Globus pallidus (tissue), 1 donor: ENCODE measurements at places on chromosomes 5 and 9.

GRCh38 chr5:83856881-83857280 lies 136.2 kb upstream of the HAPLN1 start:
- DNase-seq = no peak

GRCh38 chr5:13785781-13786415 lies 158.6 kb downstream of the DNAH5 start:
- no peak for DNase-seq

- DNase-seq = peak; percentile 51
Measured at GRCh38 chr9:136011703-136012496, 50.7 kb upstream of the UBAC1 start.

DNA sequence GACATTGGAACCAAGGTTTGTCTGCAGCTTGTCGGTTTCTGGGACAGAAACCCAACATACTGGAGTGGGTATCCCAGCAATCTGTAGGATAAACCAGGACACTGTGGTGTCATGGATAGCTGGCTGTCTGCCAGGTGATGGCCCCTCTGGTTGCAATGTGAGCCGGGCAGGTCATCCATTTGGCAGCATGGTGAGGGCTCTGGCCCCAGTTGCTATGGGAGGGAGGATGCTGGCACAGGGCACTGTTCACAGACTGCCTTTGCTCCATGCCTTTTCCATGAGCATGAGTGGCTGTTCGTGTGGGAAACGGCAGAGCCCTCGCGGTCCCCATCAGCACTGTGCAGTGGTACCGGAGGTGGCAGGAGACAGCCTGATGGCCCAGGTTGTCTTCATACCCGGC lies 6.4 kb downstream of the S1PR3 start:
- no peak for DNase-seq

GRCh38 chr5:131386779-131387178 lies 122.9 kb downstream of the CDC42SE2 start:
- no peak for DNase-seq

- DNase-seq = peak; percentile 71
Measured at GRCh38 chr9:26955222-26955903, 849 bp upstream of the IFT74 start.

DNA sequence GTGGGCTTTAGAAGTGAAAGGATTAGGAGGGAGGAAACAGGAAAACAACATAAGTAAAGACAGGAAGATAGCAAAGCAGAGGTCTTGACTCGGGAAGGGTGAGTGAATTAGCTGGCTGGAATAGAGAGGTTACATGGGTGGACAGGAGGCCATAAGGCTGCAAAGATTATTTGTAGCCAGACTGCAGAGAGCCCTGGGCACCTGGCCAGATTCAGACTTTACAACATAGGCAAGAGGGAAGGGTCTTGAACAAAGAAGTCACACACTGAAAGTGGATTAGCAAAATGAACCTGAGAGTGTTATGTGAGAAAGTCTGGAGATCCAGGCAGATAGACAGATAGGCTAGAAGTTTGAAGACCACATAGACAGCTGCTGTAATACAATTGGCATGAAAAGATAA lies 29.7 kb upstream of the CER1 start:
- DNase-seq = no peak

- no peak for DNase-seq
Measured at GRCh38 chr9:105262497-105262896, 18.0 kb downstream of the SLC44A1 start.

GRCh38 chr9:18493451-18493993 lies 19.6 kb downstream of the ADAMTSL1 start:
- no peak for DNase-seq

- no peak for DNase-seq
Measured at GRCh38 chr5:171797543-171797942, 11.9 kb downstream of the SMIM23 start.

GRCh38 chr5:34866989-34867471 lies 28.1 kb downstream of the TTC23L start:
- peak; percentile 49 for DNase-seq

DNA sequence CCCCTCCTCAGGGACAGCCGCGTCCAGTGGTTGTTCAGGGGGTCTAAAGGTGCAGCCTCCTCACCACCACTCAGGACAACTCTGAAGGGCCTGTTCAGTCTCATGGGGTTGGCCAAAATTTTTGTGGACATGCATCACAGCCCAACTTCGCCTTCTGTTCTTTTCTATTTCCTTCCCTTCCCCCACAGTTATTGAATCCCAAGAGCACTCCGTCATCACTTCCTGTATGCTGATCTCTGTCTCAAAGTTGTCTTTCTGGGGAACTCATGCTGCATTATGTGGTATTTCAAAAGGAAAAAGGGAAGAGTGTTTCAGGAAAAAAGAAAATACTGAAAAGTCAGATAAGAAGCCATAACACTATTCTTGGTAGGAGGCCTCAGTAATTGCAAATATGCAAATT lies 355.4 kb downstream of the CAAP1 start:
- no peak for DNase-seq

GRCh38 chr9:134968011-134968822 lies 50.5 kb upstream of the FCN1 start:
- no peak for DNase-seq

- peak; percentile 76 for DNase-seq
Measured at GRCh38 chr9:6680797-6681146, 35.2 kb upstream of the GLDC start.

DNA sequence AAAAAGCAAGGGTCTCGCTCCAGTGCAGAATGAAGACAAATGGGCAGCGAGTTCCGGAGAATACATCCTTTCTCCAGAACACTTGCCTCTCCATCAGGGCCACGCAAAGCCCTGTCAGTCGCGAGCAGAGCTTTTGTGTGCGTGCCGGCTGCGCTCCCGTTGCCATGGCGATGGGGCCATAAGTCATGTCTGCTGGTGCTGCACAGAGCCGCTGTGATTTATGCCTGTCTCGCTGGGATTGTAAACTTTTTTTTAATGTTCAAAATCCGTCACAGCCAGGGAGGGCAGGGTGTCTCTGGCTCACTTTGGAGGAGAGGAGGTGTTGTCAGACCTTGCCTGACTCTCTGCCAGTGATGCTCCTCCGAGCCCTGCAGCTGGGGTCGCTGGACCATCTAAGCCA lies 272.7 kb downstream of the TRIM32 start:
- peak; percentile 23 for DNase-seq

DNA sequence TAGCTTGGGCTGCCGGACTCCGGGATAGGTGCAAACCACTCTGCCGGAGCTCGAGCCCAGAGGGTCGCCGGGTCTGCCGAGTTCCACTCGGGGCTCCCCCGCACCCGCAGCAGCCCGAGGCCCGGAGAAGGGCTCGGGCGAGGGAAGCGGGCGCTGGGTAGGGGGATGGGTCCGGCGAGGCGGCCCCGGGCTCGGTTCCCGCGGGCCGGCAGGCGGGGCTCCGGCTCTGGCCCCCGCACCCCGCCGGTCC lies 507 bp downstream of the RICTOR start:
- no peak for DNase-seq

DNA sequence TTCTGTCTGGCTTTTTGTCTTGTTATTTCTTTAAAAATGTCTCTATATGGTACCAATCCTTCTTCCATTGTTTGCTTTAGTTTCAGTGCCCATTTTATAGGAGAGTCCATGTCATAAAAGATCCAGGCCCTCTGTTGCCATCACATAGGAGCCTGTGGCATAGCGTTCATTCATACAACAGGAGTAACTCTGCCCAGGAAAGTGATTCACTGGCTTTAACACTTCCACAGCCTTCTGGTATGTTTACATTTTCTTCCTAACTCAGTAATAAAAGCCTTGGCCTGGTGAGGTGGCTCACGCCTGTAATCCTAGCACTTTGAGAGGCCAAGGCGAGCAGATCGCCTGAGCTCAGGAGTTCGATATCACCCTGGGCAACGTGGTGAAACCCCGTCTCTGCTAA lies 519.3 kb upstream of the PTGER4 start:
- DNase-seq = no peak

GRCh38 chr5:119393201-119393691 lies 37.4 kb downstream of the TNFAIP8 start:
- no peak for DNase-seq

DNA sequence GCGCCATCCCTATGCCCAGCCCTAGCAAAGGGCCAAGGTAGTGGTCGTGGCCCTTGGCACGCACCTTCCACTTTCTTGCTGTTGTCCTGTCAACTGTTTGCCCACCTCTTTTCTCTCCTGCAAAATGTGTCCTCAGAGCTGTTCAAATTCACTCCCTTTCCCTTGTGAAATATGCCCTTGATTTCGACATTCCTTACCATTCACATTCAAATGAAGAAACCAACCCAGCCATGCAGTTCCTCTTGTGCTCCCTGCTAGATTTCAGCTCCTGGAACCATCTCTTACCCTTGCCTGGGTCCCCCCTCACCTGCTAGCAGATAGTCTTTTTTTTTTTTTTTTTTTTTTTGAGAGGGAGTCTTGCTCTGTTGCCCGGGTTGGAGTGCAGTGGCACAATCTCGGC lies 19.6 kb upstream of the HRH2 start:
- no peak for DNase-seq

- no peak for DNase-seq
Measured at GRCh38 chr5:142281966-142282365, 42.9 kb downstream of the SPRY4 start.
